ENCODE measurements at places on chromosomes 16 and 17. TPM values are rescaled to one million over a fixed set of nuclear protein-coding genes. Genes with fewer than 3 reads are reported as not detected.

Gene COASY
- total RNA-seq = 31.5 TPM

Gene PSMB10
- total RNA-seq = 33.7 TPM

Gene DHRS11
- total RNA-seq = 4.9 TPM

Gene KRTAP4-1
- not detected for total RNA-seq

Gene ITGB4
- total RNA-seq = 0.69 TPM

Gene SLC47A1
- 3.5 TPM for total RNA-seq

Gene WNT9B
- not detected for total RNA-seq
